ENCODE measurements at places on chromosomes 4 and X.

DNA sequence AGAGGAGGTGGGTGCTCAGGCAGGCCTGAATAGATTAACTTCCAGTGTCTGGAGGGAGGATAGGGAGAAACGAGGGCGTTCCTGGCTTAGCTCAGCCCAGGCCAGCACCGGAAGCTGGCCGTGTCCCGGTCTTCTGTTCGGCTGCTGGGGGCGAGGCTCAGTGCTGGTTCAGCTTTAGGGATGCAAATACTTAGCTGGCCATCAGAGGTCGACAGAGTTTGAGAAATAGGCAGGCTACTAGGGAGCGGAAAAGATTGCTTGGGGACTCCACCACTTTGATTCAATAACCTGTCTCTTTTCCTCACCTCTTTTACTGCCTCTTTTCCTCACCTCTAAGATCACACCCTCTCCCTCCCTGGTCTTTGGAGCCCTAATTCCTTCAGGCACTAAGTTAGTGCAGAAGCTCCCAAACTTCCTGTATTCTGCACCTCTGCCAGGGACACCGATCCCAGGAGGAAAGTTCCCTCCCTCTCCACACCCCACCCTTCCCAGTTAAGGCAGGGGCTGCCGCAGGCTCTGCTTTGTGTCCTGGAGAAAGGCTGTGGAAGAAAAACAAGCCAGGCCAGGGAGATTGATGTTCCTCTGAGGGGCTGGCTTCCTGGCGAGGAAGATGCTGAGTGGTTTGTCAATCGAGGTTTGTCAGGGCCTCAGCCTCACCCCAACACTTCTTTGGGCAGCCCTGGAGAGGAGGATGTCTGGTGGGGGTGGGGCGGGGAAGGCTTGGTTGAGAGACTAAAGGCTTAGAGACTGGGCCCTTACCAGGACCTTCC lies 6.0 kb upstream of the EFNB1 start:
- peaks cover 6% of the 10 kb centered on the region for H3K27me3 ChIP-seq
- H3K27ac ChIP-seq = no peak overlapping the region
- DNase-seq = no peak
- H3K4me3 ChIP-seq = no peak overlapping the region
- peaks cover 4% of the 10 kb centered on the region for H3K4me1 ChIP-seq
- no peaks in the 10 kb centered on the region for H3K36me3 ChIP-seq

GRCh38 chr4:4981427-4981826 lies 37.8 kb downstream of the CYTL1 start:
- no peaks in the 10 kb centered on the region for H3K4me1 ChIP-seq
- DNase-seq = no peak
- H3K4me3 ChIP-seq = no peak overlapping the region

DNA sequence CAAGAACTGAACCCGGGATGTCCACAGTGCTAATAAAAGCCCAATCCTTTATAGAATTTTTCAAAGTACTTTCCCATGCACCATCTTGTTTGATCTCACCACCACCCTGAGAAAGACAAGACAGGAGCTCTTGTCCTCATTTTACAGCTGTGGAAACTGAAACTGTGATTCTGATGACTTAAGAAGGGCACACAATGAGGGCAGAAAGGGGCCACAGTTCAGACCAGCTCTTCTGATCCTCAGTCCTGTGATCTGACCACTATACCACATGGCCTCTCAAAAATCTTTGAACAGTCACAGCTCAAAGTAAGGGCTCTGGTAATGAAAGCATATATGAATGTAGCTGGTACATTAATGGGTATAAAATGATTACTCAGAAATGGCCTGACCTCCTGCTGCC lies 127.3 kb upstream of the CPEB2 start:
- H3K27ac ChIP-seq = no peak overlapping the region
- no peak for DNase-seq
- H3K27me3 ChIP-seq = peaks cover 33% of the 10 kb centered on the region
- no peak overlapping the region for H3K4me3 ChIP-seq
- peaks cover 5% of the 10 kb centered on the region for H3K4me1 ChIP-seq

DNA sequence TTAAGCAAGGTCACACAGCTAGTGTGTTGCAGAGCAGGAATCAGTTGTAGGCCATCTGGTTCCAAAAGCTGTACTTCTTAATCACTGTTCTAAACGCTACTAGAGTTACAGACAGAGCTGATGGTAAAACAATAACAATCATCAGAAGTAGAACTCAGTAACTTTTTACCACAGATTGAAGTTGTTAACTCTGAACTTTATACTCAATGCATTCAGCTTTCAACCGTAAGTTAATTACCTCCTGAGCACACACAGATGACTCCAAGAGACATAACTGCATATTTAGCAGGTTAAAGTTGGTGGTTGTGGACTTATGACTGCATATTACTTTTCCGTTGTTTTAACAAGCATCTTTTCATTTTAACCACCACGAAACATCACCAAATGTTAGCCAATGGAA lies 127.3 kb downstream of the PRSS12 start:
- H3K36me3 ChIP-seq = no peaks in the 10 kb centered on the region
- DNase-seq = no peak
- no peaks in the 10 kb centered on the region for H3K27me3 ChIP-seq
- H3K27ac ChIP-seq = no peak overlapping the region

- no peak for DNase-seq
- no peaks in the 10 kb centered on the region for H3K27me3 ChIP-seq
- no peaks in the 10 kb centered on the region for H3K36me3 ChIP-seq
- H3K4me1 ChIP-seq = no peaks in the 10 kb centered on the region
- H3K4me3 ChIP-seq = no peak overlapping the region
Measured at GRCh38 chr4:20490734-20491133, 209.5 kb upstream of the PACRGL start.

DNA sequence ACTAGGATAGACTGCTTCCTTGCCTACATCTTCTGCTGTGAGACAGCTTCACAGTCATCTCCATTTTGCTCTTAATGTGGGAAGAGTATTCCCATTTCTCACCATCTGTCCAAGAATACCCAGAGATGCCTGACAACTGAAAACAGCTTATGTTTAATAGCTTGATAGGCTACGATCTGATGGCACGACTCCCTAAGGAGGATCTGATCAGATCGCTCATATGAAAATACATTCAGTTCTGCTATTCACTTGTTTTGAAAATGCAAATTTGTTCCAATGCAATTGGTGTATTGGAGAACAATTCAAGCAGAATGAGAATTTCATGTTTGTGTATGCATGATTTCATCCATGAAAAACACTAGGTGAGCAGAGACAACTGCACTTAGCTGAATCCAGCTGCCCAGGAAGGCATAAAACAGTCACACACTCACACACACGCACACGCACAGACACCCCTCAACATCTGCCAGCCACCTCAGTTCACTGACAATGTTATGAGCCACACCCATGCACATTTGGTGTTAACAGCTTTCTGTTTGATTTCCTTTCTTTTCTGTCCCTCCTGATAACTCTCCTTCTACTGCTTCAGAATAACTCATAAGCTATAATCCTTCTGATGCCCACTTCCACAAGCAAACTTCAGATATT lies 29.6 kb downstream of the TRIML1 start:
- no peak overlapping the region for H3K27ac ChIP-seq
- no peaks in the 10 kb centered on the region for H3K4me1 ChIP-seq
- DNase-seq = no peak
- no peaks in the 10 kb centered on the region for H3K36me3 ChIP-seq
- H3K27me3 ChIP-seq = no peaks in the 10 kb centered on the region

DNA sequence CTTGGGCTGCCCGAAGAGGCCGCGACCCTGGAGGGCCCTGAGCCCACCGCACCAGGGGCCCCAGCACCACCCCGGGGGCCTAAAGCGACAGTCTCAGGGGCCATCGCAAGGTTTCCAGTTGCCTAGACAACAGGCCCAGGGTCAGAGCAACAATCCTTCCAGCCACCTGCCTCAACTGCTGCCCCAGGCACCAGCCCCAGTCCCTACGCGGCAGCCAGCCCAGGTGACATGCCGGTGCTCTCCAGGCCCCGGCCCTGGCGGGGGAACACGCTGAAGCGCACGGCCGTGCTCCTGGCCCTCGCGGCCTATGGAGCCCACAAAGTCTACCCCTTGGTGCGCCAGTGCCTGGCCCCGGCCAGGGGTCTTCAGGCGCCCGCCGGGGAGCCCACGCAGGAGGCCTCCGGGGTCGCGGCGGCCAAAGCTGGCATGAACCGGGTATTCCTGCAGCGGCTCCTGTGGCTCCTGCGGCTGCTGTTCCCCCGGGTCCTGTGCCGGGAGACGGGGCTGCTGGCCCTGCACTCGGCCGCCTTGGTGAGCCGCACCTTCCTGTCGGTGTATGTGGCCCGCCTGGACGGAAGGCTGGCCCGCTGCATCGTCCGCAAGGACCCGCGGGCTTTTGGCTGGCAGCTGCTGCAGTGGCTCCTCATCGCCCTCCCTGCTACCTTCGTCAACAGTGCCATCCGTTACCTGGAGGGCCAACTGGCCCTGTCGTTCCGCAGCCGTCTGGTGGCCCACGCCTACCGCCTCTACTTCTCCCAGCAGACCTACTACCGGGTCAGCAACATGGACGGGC lies 579 bp downstream of the ABCD1 start:
- peak overlapping the region; percentile 76 for H3K4me3 ChIP-seq
- H3K36me3 ChIP-seq = peaks cover 4% of the 10 kb centered on the region
- no peak for DNase-seq
- peaks cover 34% of the 10 kb centered on the region for H3K4me1 ChIP-seq
- H3K27me3 ChIP-seq = no peaks in the 10 kb centered on the region

- H3K4me1 ChIP-seq = no peaks in the 10 kb centered on the region
- no peak overlapping the region for H3K27ac ChIP-seq
- no peaks in the 10 kb centered on the region for H3K36me3 ChIP-seq
Measured at GRCh38 chr4:121112530-121112929, 40.2 kb upstream of the NDNF start.

DNA sequence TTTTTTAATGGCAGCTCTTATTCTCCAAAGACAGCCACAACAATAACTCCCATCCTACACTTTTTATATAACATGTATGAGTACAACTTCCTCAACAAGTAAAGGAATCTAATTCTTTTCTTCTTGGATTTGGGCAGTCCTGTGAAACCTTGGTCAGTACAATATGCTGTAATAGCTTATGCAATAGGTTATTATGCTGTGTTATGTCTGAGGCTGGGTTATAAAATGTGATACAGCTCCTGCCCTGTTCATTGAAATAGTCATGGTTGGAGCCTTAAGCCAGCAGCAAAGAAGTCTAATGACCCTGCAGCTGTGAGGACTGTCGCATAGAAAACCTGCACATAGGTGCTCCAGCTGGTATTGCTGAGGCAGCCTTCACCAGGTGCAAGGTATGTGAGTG lies 215.8 kb upstream of the RASGEF1B start:
- H3K4me1 ChIP-seq = no peaks in the 10 kb centered on the region
- no peaks in the 10 kb centered on the region for H3K27me3 ChIP-seq
- no peak overlapping the region for H3K4me3 ChIP-seq
- H3K36me3 ChIP-seq = no peaks in the 10 kb centered on the region
- DNase-seq = no peak
- no peak overlapping the region for H3K27ac ChIP-seq

DNA sequence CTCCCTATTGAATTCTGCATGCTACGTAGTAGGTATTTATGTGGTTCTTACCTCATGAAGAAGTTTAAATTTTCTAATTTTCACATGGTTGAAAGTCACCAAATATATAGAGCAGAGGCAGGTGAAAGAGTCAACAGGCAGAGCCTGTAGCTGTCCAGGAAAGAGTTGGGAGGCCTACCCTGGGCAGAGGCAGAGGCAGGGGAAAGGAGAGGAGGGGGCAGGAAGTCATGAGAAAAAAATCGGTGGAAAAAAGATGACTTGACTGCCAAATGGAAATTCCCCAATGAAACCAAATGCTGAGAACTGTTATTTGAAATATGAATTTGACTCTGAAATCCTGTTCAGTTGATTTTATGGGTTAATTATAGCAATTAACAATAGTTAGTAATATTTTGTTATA lies 23.1 kb upstream of the GPR34 start:
- no peak overlapping the region for H3K4me3 ChIP-seq
- peaks cover 11% of the 10 kb centered on the region for H3K27me3 ChIP-seq
- H3K27ac ChIP-seq = no peak overlapping the region

DNA sequence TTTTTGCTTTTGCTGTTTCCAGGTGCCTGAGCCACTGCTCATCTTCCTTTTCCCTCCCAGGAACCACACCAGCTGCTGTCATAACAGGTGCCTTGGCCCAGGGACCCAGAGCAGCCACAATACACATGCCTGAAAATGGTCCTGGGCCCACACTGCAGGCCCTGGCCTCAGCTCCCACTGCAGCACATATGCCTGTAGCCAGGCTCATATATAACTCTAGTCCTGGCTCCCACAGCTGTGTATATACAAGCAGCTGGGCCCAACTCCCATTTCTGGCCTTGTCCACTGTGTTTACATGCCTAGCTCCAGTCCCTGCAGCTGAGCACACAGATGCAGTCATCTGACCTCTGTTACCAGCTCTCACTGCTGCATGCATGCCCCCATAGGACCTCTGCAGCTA lies 930.5 kb downstream of the ADGRL3 start:
- no peak overlapping the region for H3K27ac ChIP-seq
- no peaks in the 10 kb centered on the region for H3K4me1 ChIP-seq
- H3K36me3 ChIP-seq = no peaks in the 10 kb centered on the region
- DNase-seq = no peak
- no peak overlapping the region for H3K4me3 ChIP-seq
- H3K27me3 ChIP-seq = no peaks in the 10 kb centered on the region

- H3K27ac ChIP-seq = peak overlapping the region; percentile 93
- H3K4me3 ChIP-seq = peak overlapping the region; percentile 90
- no peaks in the 10 kb centered on the region for H3K4me1 ChIP-seq
Measured at GRCh38 chrX:103554687-103555424, 30.5 kb upstream of the TCEAL4 start.

DNA sequence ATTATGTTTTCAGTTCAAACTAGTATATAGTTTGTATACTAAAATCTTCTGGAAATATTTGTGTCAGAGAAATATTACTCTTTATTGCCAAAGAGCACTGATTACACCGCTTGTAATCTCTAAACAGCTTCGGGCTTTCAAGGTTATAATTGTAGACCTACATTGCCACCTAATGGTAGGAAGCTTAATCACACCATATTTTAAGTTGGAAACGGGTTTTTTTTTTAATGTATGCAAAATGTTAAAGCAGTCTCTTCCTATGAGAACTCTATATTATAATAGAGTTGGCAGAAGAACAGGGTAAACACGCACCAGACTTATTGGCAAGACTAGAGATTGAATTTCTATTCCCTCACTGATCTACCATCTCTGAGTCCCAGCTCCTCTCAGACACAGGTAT lies 19.5 kb upstream of the NFXL1 start:
- no peak overlapping the region for H3K4me3 ChIP-seq
- no peak for DNase-seq
- H3K36me3 ChIP-seq = no peaks in the 10 kb centered on the region

- no peak for DNase-seq
- no peaks in the 10 kb centered on the region for H3K27me3 ChIP-seq
- no peak overlapping the region for H3K27ac ChIP-seq
- no peaks in the 10 kb centered on the region for H3K4me1 ChIP-seq
- no peaks in the 10 kb centered on the region for H3K36me3 ChIP-seq
Measured at GRCh38 chr4:177484613-177485021, 42.4 kb upstream of the AGA start.

GRCh38 chr4:53852343-53852742 lies 212.1 kb downstream of the CHIC2 start:
- no peaks in the 10 kb centered on the region for H3K27me3 ChIP-seq
- H3K4me1 ChIP-seq = peaks cover 32% of the 10 kb centered on the region
- H3K4me3 ChIP-seq = no peak overlapping the region
- DNase-seq = no peak
